ENCODE measurements at places on chromosomes 4 and X.

GRCh38 chr4:4685810-4686795, 144.3 kb upstream of the STX18 start:
- DNase-seq, result no peak

DNA sequence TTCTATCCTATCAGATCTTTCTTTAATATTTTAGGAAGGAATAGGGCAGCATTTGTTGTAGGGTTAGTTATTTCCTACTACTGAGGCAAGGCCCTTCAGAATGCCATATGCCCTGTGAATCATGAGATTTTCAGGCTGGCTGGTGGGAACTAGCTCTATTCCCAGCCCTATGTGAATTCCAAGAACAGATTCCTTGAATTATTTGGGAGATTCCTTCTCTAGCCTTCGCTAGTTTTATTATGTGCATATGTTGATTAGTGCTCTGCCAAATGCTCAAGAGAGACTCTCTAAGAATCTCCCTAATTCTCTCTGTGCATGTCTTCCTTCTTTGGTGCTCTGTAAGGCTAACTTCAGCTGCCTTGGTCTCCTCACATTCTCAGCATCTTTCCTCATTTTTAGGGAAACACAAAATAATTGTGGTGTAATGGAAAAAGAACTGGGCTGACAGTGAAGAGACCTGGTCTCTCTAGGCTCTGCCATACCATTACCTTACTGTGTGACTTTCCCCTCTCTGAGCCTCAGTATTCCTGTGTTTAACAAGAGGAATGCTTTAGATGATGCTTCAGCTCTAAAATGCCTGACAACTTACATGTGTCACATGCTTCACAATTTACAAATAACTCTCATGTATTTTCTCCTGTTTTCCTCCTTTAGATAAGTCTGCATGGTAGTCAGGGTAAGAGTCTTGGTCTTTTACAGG, 79.7 kb downstream of the VMA21 start:
- DNase-seq, result no peak

- no peak for DNase-seq
Observed at GRCh38 chr4:101145021-101145420, 202.3 kb downstream of the PPP3CA start.

DNA sequence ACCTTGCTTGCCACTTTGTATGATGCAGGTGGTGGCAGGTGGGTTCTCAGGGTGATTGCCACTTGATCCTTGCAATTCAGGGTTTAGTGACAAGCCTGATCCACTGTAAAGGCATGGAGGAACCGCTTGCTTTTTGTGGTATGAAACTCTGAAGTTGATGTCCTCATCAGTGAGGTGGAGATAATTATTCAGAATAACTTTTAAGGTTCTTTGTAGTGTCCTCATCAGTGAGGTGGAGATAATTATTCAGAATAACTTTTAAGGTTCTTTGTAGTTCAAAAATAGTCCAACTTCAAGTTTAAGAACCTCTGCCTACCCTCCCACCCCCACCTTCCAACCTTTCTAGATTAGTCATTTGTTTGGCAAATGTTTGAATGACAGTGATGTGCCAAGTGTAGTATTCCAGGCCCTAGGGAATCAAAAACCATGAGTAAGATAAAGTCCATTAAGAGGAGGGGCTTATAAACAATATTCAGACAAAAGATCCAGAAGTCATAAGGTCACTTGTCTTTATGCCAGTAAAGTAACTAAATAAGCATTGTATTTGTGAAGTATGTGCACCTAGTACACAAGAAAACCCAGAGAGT, 51.2 kb downstream of the DCUN1D4 start:
- peak; percentile 47 for DNase-seq

- DNase-seq, result peak; percentile 45
Observed at GRCh38 chr4:172142281-172142741, 329.1 kb downstream of the GALNTL6 start.

- no peak for DNase-seq
Observed at GRCh38 chr4:59956366-59956765, 1243.8 kb upstream of the ADGRL3 start.

DNA sequence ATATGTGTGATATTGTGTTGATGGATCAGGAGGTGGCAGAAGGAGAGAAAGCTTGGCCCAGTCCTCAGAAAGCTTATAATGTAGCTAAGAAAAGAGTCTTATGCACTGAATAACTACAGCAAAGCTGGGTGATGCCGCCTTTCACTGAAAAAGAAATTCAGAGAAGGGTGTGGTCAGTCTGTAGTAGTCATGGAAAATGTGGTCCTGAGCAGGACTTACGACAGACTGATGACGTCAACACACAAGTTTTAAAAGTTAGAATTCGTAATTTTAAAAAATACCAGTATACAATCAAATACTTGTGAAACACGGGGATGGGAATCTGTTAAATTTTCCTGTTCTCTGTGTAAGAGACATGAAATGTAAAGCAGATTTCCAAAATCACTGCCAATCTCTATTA, 87.0 kb upstream of the RAPGEF2 start:
- DNase-seq, result no peak

DNA sequence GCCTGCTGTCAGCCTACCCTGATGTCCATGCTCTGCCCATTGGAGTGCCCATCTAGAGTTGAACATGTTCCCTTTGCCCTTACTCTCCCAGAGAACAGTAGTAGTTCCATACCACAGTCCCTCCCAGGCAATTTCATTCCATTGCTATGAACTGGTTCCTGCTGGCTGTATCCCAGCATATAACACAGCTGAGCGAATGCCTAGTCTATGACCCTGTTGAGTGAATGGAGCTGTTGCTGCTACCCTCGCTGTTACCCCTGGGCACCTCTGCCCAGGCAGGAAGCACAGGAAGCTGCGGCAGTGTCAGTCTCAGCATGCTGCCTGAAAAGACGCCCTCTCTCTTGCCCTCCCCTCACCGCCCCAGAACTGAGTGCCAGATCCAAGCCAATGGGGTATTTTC, 73.3 kb downstream of the SOX3 start:
- DNase-seq, result peak; percentile 6

DNA sequence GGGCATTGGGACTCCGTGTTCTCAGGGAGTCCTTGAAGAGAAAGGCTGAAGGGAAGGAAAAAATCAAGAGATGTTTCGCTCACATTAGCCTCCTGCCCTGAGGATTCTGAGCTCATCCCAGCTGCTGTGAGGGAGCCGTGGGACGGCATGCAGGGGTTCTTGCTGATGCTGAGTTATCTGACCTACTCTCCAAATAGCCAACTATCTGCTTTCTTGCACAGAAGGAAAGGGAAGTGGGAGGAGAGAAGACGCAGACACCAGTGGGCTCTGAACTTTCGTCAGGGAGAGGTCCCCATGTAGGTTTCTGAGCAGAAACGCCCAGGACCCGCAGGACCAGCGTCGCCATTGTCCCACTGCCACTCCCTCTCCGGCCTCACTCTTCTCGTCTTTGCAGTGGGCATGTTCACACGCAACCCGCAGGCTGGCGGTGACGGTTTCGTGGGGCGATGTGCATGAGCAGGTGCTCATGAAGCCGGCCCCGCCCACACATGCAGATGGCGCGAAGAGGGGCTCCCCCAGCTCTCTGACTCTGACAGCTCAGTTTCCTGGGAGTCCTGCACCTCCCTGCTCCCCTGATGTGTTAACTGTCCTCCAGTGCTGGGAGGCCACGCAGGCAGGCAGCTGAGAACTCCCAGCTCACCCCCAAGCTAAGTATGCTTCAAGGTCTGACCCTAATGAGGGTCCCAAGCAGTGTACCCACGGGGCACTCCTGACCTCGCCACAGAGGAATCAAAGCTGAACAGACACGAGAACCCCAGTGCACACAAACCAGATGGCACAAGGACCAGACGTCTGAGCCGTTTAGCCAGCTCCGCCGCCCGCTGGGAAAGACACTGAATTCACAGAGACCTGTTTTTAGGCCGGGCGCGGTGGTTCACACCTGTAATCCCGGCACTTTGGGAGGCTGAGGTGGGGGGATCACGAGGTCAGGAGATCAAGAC, 13.6 kb upstream of the ABLIM2 start:
- DNase-seq, result no peak

GRCh38 chr4:22490718-22491315, 25.0 kb downstream of the ADGRA3 start:
- no peak for DNase-seq

- peak; percentile 19 for DNase-seq
Observed at GRCh38 chrX:68915778-68916177, 87.0 kb downstream of the EFNB1 start.

GRCh38 chr4:187396106-187396505, 599.5 kb upstream of the ZFP42 start:
- DNase-seq, result no peak

GRCh38 chr4:48247878-48248558, 21.6 kb downstream of the TEC start:
- no peak for DNase-seq

DNA sequence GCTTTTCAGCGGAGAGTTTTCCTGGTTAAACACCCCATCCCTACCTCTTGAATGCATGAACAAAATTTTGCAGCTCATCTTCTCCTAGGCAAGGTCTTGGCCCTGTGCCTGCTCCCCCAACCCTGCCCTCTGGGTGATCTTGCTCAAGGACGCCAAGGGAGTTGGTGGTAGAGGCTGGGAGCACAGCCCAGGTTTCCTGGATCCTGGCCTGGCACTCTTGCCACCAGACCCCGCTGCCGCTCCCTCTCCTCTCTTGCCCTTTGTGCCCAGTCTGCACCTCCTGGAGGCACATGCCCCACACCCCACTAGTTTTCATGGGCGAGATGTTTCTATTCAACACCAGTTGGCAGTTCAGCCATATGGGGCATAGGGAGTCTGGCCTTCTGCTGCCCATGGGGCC, 37.3 kb downstream of the TSC22D3 start:
- no peak for DNase-seq

- no peak for DNase-seq
Observed at GRCh38 chr4:15894393-15894792, 44.1 kb downstream of the FGFBP1 start.

DNA sequence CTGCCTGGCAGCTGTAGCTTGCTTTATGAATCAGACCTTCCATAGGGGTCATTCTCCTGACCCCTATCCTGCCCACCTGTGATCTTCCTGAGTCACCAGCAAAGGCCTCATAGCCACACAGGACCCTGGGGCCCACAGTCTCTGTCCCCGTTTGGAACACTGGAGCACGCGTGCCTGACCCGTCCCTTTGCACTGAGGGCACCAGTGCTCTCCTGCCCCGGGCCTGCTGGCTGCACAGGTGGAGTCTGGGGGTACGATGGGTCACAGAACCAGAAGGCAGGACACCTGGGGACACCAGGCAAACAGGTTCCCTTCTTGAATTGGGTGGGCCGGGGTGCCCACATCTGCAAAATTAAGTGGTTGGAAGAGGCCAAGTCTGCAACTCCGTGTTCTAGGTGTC, 97.2 kb downstream of the CPZ start:
- no peak for DNase-seq

DNA sequence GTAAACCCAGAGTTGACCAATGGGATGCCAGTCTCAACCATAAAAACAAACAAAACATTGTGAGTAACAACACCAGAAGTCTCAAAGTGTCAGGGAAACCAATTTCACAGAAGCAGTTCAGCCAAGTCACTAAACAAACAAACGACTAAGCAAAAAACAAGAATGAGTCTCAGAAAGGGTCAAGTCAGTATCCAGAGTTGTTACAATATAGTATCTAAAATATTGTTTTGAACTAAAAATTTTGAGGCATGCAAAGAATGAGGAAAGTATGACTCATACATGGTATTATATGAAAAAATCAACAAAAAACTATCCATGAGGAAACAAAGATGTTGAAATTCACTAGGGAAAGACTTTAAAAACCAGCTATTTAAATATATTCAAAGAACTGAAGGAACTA, 70.6 kb downstream of the AR start:
- peak; percentile 51 for DNase-seq

DNA sequence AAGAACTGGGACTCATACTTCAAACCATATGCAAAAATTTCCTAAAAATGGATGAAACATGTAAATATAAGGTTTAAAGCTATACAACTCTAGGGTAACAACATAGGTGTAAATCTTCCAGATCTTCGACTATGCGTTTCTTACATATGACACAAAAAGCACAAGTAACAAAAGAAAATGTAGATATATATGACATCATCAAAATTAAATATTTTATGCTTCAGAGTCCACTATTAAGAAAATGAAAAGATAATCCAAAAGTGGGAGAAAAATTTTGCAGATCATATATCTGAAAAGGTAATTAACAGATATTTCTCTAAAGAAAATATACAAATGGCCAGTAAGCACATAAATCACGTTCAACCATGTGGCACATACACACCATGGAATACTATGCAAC, 164.2 kb upstream of the ACTRT1 start:
- no peak for DNase-seq

GRCh38 chrX:56228914-56229313, 3.2 kb upstream of the KLF8 start:
- no peak for DNase-seq

GRCh38 chr4:16023776-16024408, 59.9 kb downstream of the PROM1 start:
- DNase-seq, result no peak

GRCh38 chrX:18065956-18066355, 154.7 kb downstream of the BEND2 start:
- DNase-seq, result no peak

DNA sequence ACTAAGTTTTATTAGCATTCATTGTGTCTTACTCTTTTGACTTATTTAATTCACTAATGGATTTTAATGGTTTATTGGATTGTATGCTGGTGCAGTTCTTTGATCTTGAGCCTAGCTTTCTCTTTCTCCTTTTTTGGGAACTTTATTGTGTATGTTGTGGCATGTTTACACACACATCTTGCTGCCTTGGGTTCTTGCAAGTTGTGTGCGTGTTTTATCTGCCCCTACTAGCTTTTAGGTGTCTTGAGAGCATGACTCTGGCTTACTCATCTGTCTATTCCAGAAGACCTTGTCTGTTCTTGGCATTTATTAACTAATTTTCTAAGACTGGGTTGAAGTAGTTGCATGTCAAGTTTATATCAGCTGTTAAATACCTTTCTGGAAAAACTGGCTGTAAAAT, 2.7 kb downstream of the TMEM165 start:
- DNase-seq, result peak; percentile 43

DNA sequence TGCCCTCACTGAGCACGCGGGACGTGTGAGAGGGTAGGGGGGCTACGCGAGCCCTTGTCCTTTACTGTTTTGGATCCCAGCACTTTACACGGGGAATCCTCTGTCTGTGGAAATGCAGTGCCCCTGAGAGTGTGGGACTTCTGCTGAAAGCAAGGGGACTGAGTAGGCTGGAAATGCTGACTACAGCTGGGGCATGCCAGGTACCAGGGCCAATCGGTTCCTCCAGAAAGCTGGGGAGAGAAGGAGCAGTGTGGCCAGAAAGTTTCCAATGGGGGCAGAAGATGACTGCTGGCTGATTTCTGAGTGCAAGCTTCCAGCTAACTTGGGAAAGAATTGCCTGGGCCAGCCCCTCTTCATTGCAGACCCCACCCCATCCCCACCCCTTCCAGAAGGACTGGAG, 1.5 kb downstream of the NHSL2 start:
- no peak for DNase-seq

GRCh38 chr4:1176398-1177273, 4.3 kb upstream of the SPON2 start:
- no peak for DNase-seq

- DNase-seq, result no peak
Observed at GRCh38 chr4:120916937-120917336, 5.6 kb downstream of the PRDM5 start.

DNA sequence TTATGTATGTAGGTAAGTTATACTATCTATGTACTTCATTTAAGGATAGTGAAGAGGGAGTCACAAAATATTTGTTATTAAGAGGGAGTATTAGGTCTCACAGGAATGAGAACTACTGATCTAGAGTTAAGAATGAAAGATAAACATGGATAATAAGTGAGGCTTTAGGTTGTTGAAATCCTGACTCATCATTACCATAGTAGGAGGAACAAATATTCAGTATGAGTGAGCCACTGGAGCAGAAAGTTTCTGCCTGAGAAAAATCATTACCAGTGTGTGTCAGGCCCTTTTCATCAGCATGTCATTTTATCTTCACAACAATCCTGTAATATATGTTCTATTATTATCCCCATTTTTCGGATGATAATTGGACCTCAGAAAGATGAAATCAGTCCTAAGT, 27.2 kb upstream of the IGSF1 start:
- DNase-seq, result peak; percentile 67
